ENCODE measurements at places on chromosomes 6 and 20. TPM values are rescaled to one million over a fixed set of nuclear protein-coding genes. Genes with fewer than 3 reads are reported as not detected.
A peak's percentile ranks its signal among the peaks of the same experiment; 100 is the strongest.

The ERMARD gene
- total RNA-seq: 28.5 TPM

The SPINT4 gene
- total RNA-seq: not detected

DNA sequence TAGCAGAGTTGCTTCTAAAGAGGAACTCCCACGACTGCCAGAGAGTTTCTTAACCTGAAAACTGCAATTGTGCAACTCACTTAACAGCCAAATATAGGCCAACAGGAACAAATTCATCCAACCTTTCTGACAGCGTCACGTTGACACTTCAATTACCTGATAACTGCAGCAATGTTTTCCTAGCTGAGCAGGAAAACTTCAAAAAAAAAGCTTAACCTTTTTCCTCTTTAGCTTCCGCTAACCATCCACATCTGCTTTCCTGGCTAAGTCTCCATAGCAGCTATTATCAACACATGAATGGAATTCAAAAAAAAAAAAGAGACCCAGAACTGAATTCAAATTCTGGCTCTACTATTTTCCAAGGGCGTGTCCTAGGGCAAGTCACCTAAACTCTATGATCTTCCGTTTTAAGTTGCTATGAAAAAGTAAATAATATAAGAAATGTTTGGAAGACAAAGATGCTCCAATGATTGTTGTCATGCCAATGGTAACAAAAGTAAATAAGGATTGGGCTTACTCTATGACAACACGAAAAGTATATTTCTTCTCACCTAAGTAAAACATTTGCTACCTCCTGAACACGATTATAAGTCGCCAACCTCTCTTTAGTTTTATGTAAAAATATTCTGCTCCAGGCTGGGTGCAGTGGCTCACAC, 524.6 kb upstream of the JARID2 start:
- DNase-seq: peak; percentile 83

- DNase-seq: no peak
These were observed 22.3 kb downstream of the HLA-DOB start for GRCh38 chr6:32794510-32794909.

DNA sequence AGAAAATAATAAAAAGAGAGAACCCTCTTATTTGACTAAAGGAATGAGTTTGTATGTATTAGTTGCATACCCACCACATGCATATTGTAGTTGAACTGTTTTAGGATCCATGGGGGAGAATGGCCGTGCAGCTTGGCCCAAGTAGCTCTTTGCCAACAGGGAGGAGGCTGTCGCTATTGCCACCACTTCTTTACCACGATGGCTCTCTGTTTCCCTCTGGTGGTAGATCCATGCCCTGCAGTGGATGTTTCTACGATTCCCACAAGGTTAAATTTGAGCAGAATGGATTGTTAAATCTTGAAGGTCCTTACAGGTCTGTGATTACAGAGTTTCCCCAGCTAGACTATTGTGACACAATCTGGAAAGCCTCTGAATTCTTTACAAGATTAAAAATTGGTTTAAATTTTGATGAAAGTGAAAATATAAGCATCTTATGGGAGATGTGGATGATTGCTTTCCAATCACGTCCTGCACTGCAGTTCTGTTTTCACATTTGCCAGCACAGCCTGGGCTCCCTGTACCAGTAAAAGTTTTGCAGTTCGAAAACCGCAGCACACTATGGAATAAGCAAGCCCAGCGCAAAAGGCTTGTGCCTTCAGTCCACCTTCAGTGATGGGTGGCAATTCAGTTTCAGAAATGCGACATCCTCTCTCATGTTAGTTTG, 34.4 kb upstream of the FNDC1 start:
- DNase-seq: peak; percentile 56

- DNase-seq: no peak
These were observed 113.9 kb downstream of the HFE start for GRCh38 chr6:26200918-26201721.

DNA sequence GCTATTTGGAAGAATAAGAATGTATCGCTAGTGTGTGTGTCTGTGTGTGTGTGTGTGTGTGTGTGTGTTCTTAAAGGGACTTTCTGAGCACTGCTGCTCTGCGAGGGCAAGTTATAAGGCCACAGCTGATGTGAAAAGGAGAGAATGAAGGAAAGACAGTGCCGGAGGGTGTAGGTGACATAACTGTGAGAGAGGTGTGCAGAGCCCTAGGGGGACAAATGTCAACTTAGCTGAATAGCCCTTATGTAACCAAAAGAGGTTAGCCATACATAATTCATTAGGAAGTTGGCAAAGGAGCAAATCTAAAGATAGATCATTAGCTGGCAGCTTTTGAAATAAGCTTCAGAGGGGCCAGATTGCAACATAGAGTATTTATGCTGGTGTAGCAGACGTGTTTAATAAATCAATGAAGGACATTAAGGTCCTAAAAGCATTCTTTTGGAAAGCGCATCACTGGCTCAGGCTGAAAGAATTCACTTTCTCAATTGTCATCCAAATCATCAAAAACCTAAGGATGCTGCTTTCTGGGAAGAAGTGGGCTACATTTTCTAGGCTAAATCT, 81.0 kb downstream of the NDUFAF5 start:
- peak; percentile 42 for DNase-seq

DNA sequence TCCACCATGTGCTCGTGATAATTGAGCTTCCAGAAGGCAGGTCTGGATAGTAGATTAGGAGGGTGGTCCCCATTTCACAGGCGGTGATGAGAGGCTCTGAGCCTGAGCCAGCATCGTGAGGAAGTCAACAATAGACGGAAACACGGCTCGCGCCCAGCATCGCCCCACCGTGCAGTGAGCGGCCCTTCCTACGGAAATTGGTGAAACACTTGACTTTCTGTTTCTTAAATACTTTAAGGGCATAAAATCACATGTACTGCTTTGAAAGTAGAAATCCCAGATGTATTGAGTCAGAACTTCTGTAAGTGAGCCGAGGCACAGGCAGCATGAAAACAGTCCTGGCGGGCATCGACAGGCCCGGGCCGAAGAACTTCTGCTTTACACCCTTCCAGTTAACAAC, 4.3 kb upstream of the KIF25 start:
- DNase-seq: no peak

The NR2E1 gene
- not detected for total RNA-seq

The ERVFRD-1 gene
- not detected for total RNA-seq

The CLDN20 gene
- total RNA-seq: not detected

DNA sequence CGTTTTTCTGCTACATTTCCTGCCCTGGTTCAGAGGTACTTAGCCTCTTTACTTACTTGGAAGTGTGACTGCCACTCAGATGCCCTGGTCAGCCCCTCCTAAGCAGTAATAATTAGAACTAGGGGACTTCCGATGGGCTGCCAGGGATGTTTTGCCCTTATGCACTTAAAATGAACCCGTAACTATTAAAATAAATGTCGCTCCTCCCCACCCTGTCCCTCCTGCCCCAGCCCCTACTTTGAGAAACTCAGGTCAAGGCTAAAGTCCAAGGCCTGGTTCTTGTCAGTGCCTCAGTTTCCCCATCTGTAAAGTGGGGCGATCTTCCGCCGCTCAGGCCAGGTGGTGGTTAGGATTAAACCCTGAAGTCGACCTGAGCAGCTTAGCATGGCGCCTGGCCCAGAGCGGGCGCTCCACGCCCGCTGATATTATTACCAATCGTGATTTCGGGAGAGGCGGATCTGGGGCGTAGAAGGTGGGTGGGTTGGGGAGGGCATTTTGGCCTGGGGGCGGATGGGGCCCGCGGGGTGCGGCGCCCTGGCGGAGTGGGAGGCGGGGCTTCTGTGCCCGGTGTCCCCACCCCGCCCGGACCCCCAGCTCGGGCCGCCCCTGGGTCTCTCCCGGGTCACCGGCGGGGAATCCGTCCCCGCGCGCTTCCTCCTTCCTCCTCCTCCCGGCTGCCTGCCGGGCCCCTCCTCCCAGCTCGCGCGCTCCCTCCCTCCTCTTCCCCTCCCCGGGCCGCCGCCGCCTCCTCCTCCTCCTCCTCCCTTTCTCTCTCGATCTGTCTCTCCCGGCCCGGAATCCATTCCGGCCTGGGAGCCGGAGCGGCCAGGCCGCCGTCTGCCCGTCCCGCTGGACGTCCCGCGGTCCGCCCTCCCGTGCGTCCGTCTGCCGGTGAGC, at the start of gene SRC:
Gene SRC (plus strand): TSS at position 802 of the 897 bp plus-strand sequence. CDS start 38,014 bp downstream, outside the sequence.
- DNase-seq: peak; percentile 77

- peak; percentile 55 for DNase-seq
These were observed 156.2 kb downstream of the BCAS1 start for GRCh38 chr20:53914091-53914780.

GRCh38 chr6:150452428-150453243, 83.8 kb downstream of the IYD start:
- DNase-seq: no peak

DNA sequence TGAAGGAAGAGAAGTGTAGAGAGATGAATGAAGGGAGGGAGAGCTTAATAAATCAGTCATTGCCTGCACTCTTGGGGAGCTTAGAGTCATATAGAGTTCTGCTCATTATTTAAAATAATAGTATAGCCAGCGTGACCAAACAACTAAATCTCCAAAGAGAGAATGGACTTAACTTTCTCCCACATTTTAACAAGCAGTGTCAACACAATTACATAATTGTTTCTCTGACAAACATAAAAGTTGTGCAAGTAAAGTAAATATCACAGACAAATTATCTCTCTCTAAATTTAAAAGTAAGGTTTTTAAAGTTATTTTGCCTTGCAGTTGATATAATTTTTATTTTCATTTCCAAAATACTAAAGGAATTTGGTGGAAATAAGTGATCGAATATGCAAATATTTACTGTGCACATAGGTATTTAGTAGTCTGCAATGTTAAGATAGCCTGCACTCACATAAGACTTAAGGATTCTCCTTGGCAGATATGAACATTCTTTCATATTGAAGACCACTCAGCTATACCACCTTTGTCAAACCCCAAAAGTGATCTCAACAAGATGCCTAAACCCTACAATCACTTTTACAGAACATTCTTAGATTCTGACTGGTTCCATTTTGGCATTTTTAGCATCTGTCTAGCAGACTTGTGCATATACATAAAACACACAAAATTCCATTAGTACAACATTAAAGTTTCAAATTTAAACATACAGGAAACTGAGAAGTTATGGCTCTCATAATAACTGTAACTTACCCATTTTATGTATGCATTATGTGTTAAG, 67.7 kb downstream of the KIF6 start:
- no peak for DNase-seq

The KHDC1L gene
- 0.43 TPM for total RNA-seq

The ECT2L gene
- total RNA-seq: not detected

GRCh38 chr20:40090236-40090635, 598.8 kb downstream of the MAFB start:
- no peak for DNase-seq

DNA sequence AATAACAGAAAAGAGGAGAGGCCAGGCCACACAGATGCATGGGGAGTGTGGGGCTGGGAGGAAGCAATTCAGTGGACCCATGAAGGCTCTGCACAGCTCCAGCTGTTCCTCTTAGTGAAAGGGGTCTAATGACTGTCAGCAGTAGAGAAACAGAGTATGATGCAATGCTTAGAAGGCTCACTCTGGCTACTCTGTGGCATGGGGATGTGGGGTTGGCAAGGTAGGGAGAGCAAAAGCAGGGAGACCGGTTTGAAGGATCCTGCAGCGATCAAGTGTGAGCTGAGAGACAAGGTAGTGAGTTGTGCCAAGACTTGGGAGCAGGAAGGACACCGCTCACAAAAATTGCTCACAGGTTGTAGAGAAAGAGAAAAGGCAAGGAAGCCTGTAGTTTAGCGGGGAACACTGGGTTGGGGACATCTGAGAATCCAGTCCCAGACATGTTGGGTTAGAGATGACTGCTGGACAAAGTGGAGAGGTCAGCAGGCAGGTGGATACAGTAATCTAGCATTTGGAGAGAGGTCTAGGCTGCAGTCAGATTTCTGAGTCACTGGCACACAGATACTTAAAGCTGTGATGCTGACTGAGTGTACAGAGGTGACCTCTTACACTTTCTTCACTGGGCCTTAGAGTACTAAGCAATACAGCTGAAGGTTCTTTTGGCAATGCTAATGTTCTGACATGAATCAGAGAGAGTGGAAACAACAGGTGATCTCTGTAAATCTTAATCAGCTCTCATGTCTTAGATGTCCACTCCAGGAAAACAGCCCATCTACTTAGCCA, 27.1 kb downstream of the NAPB start:
- DNase-seq: no peak

DNA sequence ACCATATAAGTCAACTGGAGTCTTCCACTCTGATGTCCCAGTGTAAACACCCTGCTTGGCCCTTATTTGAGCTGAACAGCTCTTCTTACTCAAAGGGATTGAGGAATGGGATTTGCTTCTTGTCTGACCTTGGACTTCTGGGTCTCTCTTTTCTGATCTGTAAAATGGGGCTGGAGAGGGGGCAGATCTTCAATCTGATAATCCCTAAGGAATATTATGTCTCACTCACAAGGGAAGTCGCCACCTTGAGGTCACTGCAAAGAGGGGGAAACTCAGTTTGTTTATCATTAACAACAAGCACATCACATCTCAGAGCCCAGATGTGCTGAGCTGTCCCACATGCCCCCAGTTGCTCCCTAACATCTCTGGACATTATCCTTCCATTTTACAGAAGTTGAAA, 15.1 kb downstream of the KCNS1 start:
- DNase-seq: no peak

The MYB gene
- total RNA-seq: 0.43 TPM

GRCh38 chr6:27275025-27275956, 27.8 kb downstream of the PRSS16 start:
- no peak for DNase-seq

The NHSL1 gene
- total RNA-seq: 4.7 TPM

The RBPJL gene
- not detected for total RNA-seq

DNA sequence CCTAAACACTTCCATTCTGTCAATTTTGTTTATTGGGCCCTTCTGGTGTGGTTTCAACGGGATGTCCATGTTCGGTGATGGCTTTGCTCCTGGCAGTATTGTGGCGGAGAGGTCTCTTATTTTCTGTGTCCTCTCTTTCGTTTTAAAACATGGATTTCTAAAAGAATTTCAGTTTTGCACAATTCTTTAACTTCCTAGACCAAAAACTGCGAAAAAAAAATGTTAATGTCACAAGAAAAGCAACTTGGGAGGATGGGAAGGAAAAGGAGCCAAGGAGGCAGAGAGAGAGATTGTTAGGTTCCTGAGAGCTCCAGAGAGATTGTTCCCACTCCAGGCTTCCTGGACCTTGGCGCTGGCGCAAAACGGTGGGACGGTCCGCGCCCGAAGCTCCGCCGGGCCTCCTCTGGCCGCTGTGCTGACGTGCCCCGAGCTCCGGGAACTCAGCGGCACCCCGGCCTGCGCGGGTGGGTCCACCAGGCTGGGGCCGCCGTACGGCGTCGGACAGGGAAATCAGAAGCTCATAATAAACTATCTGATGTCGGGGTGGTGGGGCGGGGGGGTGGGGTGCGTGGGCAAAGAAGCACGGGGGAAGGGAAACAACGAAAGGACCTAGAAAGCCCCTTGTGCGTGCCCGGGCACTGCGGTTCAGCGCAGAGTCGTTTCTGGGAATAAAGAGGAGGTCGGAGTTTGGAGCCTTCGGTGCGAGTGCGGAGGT, 951 bp upstream of the OLIG3 start:
- DNase-seq: no peak

The GABRR1 gene
- not detected for total RNA-seq

GRCh38 chr20:47664068-47664437, 121.2 kb downstream of the SULF2 start:
- no peak for DNase-seq
